NCI-H1417 (cell line): ENCODE measurements at places on chromosomes 5 and 9.

DNA sequence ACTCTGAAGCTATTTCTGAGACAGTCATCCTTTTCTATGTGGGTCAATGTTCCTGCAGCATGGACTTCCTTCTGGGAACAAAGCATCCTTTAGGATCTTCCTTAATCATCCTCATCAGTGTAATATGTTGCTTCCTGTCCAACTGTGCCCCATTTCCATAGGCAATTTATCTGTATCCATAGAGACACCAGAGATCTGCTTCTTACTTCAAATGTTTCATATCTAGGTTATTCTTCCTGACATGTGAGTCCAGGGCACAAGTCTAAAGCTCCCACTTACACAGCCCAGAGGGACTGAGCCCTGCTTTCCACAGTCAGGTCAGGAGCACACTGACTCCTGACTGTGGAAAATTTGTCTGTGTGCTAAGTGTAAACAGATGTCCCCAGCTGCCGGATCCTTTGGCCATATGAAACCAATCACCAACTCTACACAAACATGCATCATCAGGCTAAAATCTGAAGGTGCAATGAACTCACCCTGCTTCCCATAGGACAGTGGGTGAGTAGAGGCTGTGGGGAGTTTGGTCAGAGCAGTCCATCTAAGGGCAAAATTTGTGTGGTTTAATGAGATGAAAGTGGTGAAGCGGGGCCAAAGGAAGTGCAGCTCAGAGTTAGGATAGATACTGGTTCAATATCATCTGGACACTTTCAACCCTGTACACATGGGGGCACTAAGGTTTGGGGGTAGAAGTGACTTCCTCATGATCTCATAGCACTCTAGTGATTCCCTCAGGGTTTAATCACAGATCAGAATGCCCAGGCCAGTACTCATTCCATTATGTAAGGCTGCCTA, 85.2 kb upstream of the TNC start:
- no peak for DNase-seq

DNA sequence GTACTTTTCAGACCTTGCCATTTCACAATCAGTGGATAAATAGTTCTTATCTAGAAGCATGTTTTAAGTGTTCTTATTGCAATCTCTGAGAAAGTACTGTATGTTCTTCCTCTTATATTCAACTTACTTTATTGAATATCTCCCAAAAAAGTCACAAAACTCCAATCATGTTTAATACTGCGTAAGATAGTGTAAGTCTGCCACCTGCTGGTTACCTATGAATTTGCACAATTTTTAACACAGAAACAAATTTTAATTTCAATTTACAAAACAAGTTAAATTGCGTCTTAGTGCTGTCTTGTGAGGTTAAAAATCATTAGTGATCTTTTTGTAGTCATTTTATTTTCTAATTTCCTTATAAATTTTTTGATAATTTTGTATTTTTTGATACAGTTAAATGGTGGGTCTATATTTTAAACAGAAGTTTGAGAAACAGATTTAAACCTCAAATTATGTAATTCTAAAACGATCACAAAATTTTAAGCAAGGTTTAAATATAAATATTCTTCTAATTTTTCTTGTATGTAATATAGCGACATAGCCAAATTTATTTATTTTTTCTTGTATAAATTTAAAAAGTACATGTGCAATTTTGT, 115.8 kb downstream of the EMB start:
- peak; percentile 46 for DNase-seq

- DNase-seq = peak; percentile 65
These were observed 487.2 kb upstream of the ST8SIA4 start for GRCh38 chr5:101390151-101390908.

- peak; percentile 92 for DNase-seq
These were observed 438.4 kb downstream of the RAB3C start for GRCh38 chr5:59021286-59021673.

DNA sequence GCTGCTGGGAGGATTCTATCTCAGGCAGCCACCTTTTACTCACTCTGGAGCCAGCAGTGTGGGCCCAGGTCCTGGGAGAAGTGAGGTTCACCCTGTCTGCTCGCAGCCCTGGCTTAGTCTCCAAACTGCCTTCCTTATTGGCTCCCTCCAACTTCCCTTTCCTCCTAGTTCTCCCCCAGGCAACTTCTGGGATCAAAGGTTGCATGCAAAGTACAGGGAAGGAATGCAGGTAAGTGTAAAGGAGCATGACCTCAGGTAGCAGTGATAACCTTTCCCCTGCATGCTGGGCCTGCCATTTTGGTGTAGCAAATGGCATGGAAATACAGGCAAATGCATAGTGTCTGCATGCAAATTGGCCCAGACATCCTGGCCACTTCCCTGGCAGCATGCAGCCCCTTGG, 53.8 kb upstream of the ARAP3 start:
- DNase-seq = no peak

- no peak for DNase-seq
These were observed 16.0 kb downstream of the INSYN2B start for GRCh38 chr5:169964246-169964645.

GRCh38 chr9:127943731-127944144, 6.1 kb upstream of the DPM2 start:
- peak; percentile 57 for DNase-seq

- DNase-seq = peak; percentile 8
These were observed 343.7 kb upstream of the KCNN2 start for GRCh38 chr5:114018186-114018585.

GRCh38 chr9:134422301-134423090, 96.2 kb downstream of the RXRA start:
- DNase-seq = peak; percentile 6

GRCh38 chr5:76701298-76701697, 14.6 kb upstream of the F2R start:
- DNase-seq = no peak

DNA sequence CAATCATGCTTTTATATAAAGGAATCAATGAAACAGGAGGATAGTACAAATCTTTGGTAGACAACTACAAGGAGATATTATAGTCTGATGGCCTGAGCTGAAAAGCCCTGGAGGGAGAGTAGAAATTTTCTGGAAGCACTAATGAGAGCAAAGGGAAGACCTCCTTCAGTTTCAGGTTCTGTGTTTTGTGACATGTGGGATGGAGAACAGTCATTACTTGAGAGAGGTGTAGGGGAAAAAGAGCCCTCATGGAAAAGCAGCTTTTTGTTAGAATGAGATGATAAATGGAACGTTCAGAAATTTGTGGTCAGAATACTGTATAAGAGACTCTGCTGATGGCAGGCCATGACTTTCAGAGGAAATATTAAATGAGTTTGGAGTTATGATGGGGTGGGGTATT, 360.6 kb upstream of the MEF2C start:
- no peak for DNase-seq

DNA sequence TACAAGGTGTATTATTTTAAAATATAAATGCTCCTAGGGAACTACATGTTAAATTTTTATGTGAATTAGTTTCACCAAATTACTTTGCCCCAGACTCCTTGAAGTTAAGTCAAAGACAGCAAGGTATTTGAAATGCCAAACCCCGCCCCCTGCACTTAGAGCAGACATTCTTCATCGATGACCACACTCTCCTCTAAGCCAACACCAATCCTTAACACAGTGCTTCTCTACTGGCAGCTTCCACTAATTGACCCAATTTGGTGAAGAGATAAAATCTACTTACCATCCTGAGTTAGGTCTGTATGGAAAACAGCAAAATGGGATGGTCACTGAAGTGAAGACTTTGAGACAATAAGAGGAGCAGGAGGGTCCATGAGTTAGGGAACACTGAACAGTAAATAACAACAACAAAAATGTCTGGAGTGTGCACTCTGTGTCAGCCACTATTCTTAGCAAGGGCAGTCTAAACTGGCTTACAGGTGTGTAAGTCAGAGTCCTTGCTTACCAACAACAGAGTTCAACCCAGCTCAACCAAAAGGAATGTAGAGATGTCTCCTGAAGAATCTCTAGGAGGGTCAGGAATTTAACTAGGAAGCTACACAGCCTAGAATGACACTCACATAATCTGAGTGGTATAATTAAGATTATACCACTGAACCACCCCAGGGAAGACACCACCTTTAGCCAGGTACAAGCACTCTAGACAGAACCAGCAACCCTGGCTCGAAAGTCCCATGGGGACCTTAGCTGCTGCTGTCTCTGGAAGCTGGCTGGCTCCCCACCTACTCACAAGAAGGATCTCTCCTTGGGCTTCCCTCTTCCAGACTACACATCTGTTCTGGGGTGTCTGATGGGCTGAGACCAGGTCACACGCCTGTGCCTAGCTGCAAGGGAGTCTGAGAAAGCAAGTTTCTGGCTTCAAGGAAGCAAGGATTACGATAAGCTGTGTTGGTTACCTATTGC, 8.8 kb upstream of the UBE2QL1 start:
- no peak for DNase-seq

DNA sequence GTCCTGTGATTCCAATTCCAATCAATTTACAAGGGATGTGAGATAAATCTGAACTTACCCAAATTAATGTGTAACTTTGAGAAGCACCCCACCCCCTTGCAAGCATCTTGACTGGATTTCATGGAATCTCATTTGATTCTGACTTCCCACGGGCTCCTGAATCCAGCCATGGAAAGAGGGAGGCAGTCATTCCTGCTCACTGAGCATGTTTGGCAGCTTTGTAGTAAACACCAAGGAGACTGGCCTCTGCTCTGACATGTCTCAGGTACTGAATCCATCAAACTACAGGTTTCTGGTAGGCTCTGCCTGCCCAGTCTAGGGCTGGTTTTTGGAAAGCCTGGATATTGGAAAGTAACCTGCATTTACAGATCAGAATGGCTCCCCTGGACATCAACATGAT, 357.6 kb downstream of the ARHGEF28 start:
- no peak for DNase-seq

GRCh38 chr5:146173597-146173996, 8.9 kb downstream of the LARS1 start:
- DNase-seq = no peak

DNA sequence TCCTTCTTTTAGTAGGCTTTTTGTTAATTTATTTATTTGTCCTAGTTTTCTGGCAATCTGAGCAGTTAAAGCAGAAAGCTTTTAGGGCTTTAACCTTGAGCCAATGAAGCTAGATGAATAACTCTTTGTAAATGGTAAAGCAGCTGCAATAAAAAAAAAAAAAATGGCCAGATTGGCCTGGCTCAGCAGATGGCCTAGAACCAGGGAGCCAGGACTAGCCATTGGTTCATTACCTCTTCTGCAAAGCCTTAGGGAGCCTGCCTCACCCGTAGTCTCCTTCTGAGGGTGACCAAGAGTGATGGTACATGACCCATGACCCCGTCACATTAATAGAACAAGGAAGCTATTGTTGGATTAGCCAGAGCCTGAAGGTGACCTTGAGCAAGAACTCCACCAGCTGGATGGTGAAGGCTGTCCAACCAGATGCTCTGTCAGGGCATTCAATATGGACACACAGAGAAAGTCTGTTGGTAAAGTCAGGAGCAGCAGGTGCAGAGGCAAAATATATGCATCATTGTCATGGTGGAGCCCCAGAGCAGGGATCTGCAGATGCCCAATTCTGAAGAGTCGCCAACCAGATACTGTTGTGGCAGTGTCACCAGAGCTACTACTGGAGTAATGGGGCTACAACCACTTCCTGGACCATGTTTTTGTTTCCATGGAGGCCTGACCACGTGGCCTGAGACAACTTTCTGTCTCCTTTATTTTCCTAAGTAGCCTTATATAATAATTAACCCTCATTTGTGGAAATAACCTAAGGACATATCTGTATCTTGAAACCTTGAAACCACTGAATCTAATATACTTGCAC, 100.7 kb downstream of the MTX3 start:
- no peak for DNase-seq

DNA sequence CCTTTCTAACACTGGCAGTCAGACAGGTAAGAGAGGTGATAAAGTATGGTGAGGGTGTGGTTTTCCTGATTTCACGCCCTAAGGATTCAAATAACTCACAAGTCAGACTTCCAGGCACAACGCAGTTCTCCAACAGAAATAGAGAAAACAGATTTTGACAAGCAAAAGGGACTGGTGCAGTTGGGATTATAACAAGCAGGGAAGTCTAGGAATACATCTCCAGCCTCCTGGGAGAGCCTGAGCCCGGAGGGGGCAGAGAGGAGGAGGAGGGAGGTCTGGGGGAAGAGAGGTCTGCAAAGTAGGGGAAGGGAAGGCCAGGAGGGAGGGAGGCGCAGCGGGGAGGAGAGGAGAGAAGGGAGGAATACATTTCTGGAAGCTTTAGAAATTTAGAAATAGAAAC, 1.6 kb downstream of the CMBL start:
- DNase-seq = peak; percentile 20

GRCh38 chr5:17846496-17846895, 212.2 kb downstream of the TAF11L14 start:
- DNase-seq = no peak

GRCh38 chr5:80904533-80905187, 55.5 kb upstream of the RASGRF2 start:
- DNase-seq = no peak

DNA sequence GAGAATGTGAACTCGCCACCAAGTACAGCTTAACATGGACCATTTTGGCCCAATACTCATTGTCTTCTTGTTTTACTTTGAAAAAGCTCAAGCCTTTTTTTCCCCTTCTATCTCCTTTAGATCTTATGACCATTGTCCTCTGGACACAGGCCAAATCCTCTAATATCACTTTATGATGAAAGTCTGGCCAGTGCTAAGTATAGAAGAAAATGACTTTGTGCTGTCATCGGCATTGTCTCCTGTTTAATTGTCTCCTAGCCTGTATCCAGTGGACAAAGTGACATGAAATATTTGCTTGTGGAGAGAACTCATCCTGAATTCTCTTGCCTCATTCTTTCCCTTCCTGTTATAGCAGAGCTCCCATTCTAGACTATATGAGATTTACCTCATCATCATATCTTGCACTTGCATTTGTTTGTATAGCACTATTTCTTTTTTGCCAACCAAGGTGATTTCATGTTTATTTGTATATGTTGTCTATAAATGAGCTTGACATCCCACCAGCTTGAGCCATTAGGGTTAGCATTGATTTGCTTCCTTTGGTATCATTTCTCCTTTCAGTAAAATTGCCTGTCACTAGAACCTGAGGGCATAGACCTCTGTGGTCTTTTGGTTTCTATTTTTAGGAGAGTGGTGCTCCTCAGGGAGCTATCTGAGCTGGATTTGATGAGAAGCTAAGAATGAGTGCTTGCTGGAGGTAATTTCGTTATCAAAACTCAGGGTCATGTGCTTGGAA, 18.8 kb upstream of the TNFAIP8 start:
- no peak for DNase-seq

DNA sequence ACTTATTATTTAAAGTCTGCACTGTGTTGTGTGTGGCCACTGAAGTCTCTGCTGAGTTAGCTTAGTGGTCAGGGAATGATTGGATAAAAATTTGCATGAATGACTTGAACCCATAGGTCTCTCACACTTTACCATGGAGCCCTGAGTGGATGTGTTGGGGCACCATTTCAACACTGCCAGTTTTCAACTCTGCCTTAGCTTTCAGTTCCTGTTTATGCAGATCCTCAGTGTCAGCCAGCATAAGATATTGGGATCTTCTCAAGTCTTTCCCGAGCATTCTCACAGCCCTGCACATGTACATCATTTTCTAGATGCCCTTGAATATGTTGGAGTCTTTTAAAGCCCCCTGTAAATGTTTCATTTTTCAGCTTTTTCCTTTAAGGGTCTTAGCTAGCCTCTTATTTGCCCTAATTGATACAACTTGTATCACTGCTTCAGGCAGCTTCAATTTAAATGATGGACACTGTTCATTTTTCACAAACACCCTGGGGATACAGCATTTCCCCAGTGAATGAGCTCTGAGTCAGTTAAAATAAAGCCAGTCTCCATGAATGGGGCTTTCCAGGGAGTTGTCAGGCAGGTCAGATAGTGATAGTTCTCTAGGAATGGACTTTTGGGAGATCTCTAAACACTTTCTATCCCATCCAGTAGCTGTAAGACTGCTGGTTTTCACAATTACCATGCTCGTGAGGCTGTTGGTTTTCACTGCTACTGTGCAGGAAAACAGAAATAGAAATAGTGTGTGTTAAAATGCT, 211.9 kb upstream of the PAPPA start:
- DNase-seq = no peak

- DNase-seq = peak; percentile 94
These were observed 321.6 kb downstream of the CEMIP2 start for GRCh38 chr9:71446473-71447411.
